Temporal lobe (tissue), 4 donors: ENCODE measurements at places on chromosomes 5 and 9. TPM values are rescaled to one million over a fixed set of nuclear protein-coding genes. Genes with fewer than 3 reads are reported as not detected.

Gene NUTM2F
- not detected for total RNA-seq

Gene NEUROG1
- total RNA-seq: 0.49 TPM

Gene GDA
- total RNA-seq: 22.6 TPM

Gene IL9
- total RNA-seq: not detected

Gene RGMB
- 36.6 TPM for total RNA-seq

Gene IRX4
- not detected for total RNA-seq

Gene FOXE1
- total RNA-seq: not detected

Gene THBS4
- total RNA-seq: 1.2 TPM

Gene SPATA31A7
- not detected for total RNA-seq

Gene SAXO1
- total RNA-seq: under 0.01 TPM

Gene ORM2
- not detected for total RNA-seq

Gene RLN2
- not detected for total RNA-seq

Gene ZNF879
- 10.8 TPM for total RNA-seq
